ENCODE measurements at places on chromosomes 13 and 19.

DNA sequence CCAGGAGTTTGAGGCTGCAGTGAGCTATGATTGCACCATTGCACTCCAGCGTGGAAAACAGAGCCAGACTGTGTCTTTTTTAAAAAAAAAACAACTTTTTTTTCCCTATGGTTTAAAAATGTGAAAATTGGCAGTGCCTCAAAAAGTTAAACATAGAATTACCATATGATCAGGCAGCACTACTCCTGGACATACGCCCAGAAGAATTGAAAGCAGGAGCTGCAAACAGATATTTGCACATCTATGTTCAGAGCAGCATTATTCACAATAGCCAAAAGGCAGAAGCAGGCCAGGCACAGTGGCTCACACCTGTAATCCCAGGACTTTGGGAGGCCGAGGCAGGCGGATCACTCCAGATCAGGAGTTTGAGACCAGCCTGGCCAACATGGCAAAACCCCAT is 3.8 kb upstream of the RETN start:
- no peak for DNase-seq

DNA sequence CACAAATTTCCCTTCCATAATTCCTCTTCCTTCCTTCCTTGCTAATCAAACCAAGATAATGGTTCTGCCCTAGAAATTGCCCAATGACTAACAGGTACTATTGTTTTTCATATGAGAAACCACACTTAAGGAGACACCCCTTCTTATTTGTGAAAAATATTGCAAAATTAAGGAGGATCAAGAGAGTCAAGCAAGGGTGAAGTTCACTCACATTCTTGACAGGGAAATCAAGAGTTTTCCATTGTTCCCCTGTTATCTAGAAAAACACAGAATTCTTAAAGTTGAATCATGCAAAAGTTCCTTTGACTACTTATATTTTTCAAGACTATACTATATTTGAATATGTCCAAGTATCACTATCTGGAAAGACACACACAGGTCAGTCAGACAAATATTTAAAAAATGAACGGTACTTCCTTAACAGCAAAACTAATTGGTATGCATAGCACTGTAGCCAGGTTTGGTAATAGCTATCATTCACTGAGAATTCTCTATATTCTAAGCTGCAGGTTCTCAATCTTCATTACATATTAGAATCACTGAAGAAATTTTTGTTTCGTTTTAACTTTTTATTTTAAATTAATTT is 897.2 kb downstream of the DIAPH3 start:
- DNase-seq = no peak

- no peak for DNase-seq
Measured at GRCh38 chr19:38731654-38732301, 12.5 kb downstream of the CAPN12 start.

GRCh38 chr13:28533125-28533436 is 38.2 kb upstream of the FLT1 start:
- DNase-seq = no peak

- no peak for DNase-seq
Measured at GRCh38 chr19:29928831-29929230, 13.2 kb upstream of the URI1 start.

DNA sequence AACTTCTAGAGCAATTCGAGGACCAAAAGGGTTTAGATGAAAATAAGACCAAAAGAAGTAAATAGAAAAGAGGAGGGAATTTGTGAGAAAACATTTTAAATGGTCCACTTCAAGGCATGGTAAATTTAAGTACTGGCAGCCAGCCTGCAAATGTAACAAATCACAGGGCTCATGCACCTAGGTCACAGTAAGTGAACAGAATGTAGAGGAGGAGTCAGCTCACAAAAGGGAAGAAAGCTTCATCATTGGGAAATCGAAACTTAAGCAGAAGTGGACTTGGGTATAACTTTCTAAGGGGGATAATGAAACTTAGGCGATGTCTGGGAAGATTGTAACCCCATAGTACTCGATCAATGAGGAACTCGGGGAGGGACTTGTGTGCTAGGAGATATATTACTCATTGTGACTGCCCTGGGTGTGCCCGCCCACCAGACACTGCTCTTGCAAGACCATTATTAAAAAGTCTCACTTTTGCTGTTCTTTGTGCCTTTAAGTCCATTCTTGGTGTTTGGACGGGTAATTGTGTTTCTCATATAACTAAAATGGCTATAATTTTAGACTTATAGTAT is 1053.6 kb upstream of the MIR17HG start:
- no peak for DNase-seq

DNA sequence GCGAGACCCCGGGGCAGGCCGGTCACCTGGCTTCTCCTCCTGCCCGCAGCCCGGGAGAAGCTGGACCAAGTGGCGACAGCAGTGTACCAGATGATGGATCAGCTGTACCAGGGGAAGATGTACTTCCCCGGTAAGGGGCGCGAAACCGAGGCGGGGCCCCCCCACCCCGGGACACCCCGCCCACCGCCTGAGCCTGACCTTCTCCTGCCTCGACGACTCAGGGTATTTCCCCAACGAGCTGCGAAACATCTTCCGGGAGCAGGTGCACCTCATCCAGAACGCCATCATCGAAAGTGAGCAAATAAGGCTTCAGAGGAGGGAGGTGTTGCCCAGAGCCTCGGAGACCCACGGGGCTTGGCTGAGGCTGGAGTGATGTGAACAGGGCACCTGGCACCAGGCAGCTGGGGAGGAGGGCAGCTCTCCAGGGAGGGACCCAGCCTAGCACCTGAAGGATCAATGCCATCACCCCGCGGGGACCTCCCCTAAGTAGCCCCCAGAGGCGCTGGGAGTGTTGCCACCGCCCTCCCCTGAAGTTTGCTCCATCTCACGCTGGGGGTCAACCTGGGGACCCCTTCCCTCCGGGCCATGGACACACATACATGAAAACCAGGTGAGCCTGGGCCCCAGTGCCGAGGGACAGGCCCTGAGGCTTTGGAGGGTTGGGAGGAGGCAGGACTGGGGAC is 629 bp downstream of the IZUMO4 start:
- no peak for DNase-seq

DNA sequence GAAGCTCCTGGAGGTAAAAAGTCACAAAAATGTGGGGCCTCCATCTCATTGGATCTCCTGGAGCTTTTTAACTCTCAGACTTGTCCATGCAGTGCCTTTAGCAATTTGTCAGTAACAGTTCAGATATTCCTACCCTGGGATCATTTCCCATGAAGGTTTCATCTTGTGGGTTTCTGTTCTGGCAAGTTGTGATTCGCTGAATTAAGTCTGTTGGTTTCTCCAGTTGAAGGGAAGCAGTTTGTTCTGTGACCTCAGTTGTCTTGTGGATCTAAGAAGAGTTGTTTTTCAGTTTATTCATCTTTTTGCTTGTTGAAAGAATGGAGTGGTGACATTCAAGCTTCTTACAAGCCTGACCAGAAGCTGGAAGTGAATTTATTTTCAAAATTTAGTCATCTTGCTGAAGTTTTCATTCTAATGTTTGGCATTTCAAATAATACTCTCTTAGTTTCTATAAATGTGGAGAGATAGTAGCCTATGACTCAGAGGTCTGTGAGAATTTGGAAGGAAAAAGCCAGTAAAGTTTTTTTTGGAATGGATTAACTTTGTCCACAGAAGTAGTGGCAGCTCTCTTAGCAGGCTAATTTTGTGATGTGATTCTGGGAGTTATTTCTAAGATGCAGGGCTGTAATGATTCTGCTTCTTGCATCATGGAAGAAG is 120.1 kb upstream of the CSNK1A1L start:
- DNase-seq = peak; percentile 36

- no peak for DNase-seq
Measured at GRCh38 chr13:22320991-22321390, 650.1 kb downstream of the FGF9 start.

DNA sequence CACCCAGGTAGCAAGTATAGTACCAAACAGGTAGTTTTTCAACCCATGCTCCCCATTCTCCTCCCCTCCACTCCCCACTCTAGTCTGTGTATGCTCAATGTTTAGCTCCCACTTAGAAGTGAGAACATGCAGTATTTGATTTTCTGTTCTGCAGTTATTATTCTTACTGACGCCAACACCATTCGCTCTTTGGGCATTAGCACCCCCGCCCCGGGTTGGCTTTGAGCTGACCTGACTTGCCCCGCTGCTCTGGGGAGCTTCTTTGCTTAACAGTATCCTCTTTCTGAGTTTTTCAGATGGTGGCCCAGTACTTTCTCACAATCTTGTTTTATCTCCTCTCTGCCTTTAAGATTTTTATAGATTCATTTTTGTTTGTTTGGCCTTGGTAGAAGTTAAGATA is 138.7 kb downstream of the CRYL1 start:
- no peak for DNase-seq

GRCh38 chr19:16283210-16284061 is 41.2 kb upstream of the KLF2 start:
- peak; percentile 26 for DNase-seq

DNA sequence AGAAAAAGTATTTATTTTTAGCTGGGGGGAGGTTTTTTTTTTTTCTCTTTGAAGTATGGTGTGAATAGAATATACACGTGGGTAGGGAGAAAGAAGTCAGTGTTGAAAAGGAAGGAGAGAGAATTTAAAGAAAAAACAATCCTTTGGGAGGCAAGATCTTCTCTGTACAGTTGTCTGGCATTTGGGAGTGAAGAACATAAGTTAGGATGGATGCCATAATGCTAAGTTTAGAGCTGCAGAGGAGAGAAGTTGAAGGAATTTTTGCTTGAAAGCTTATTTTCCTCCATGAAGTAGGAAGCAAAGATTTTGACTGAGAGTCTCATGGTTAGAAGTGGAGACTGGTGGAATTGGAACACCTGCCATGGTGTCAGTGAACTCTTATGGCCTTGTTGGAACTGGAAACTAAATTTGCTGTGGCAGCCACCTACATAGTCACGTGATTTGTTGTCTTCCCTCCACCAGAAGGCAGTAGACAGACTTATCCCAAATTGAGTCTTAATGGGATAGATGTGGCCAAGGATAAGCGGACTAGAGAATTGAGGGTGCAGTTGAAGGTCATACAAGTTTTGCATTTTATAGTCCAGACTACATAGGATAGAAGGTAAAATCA is 22.0 kb downstream of the NDFIP2 start:
- no peak for DNase-seq

- no peak for DNase-seq
Measured at GRCh38 chr19:575527-576506, 3.4 kb downstream of the BSG start.

- peak; percentile 58 for DNase-seq
Measured at GRCh38 chr19:12156223-12157058, at the start of gene ZNF625. ZNF625 (minus strand) TSS chr19:12156734; CDS start chr19:12156558, 176 bp downstream.

GRCh38 chr19:3142292-3142670 is 6.4 kb downstream of the GNA15 start:
- no peak for DNase-seq

GRCh38 chr19:38084196-38084595 is 139.8 kb downstream of the DPF1 start:
- no peak for DNase-seq

DNA sequence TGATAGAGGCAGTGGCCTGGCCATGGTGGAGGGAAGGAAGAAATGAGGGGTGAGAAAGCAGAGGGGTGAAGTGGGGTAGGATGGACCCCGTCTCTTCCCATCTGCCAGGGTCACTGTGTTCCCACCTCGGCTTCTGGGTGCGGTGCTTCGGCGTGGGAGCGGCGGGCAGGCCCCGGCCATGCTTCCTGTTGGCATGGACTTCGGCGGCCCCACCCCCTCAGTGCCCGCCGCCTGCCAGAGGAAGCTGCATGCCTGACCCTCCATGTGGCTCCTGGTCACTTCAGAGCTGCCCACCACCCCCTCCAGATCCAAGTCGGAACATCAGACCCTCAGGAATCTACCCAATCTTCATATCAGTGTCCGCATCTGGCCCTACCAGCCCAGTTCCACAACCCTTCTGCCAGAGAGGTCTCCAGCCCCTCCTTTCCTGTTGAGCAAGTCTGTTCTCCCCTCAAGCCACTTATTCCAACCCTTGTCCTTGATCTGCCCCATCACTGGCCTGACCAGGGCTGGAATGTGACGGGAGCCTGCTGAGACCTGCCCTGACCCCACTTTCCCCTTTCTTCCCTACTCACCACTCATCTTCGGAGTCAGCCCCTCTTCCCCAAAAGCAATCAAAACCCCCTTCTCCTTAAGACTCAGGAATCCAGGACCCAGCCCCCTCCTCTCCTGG is 1.5 kb downstream of the KCNN4 start:
- no peak for DNase-seq

GRCh38 chr13:45731455-45731854 is 29.3 kb downstream of the CBY2 start:
- no peak for DNase-seq

Data from astrocyte of the cerebellum (primary cell).